Central memory CD4-positive, alpha-beta T cell (primary cell): ENCODE measurements at places on chromosomes 16 and 17.
A peak's percentile ranks its signal among the peaks of the same experiment; 100 is the strongest.

- DNase-seq = no peak
Observed at GRCh38 chr16:74691093-74691855, 9.4 kb downstream of the MLKL start.

GRCh38 chr17:32822996-32823395 is 53.9 kb downstream of the MYO1D start:
- no peak for DNase-seq

- no peak for DNase-seq
Observed at GRCh38 chr17:50451943-50452629, 16.6 kb downstream of the CHAD start.

GRCh38 chr16:26204138-26204537 is 512.4 kb downstream of the HS3ST4 start:
- DNase-seq = no peak

GRCh38 chr17:44069974-44070454 is 521 bp upstream of the G6PC3 start:
- DNase-seq = no peak

DNA sequence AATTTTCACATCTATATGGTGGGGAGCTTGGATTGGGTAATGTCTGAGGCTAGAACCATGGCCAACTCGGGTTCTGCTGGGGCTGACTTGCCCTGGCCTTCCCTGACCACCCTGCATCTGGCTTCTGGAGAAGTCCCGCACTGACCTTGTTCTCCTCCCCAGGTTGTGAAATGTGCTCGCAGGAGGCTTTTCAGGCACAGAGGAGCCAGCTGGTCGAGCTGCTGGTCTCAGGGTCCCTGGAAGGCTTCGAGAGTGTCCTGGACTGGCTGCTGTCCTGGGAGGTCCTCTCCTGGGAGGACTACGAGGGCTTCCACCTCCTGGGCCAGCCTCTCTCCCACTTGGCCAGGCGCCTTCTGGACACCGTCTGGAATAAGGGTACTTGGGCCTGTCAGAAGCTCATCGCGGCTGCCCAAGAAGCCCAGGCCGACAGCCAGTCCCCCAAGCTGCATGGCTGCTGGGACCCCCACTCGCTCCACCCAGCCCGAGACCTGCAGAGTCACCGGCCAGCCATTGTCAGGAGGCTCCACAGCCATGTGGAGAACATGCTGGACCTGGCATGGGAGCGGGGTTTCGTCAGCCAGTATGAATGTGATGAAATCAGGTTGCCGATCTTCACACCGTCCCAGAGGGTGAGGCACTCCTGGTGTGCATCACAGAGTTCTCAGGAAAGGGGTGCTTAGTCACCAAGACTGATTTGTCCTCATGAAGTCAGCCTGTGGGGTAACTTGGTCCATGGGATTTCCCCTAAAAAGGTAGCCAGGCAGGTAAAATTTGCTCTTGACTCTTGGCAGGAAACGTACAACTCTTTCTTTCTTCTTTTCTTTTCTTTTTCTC is 6.1 kb downstream of the NOD2 start:
- DNase-seq = no peak

DNA sequence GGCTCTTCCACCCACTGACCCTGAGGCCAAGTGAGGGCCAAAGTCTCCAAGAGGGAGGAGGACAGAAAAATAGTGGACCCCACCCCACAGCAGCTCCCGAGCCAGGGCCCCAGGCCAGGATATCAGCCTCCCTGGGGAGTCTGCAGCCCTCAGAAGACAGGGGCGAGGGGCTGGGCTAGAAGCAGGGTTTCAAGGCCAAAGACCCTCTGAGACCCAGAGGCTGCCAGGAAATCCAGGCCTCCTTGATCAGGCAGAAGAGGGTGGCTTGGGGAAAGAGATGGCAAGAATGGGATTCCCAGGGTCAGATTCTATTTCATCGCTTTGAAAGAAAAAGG is 156.1 kb downstream of the ZNF423 start:
- no peak for DNase-seq

DNA sequence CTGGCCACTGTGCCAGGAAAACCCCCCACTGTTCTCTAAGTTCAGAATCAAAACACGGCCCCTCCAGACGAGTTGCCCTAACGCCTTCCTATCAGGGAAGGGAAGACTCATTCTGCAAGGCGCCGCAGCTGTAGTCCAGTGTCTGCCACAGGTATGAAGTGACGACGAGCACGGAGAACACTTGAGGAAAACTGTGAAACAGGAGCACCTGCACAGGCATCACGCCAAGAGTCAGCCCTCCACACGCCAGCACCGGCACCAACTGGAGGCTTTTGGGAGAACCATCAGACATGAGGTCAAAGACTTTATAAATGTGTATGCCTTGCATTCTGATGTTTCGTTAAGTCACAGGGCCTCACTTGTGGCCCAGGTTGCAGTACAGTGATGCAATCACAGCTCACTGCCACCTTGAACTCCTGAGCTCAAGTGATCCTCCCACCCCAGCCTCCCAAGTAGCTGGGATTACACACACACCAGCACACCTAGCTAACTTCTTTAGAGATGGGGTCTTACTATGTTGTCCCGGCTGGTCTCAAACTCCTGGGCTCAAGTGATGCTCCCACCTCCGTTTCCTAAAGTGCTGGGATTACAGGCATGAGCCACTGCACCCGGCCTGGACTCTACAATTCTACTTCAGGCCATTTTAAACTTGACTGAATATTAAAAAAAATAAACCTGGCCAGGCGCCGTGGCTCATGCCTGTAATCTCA is 22.9 kb downstream of the KLHDC4 start:
- DNase-seq = no peak

GRCh38 chr17:2061441-2061958 is 6.6 kb downstream of the HIC1 start:
- DNase-seq = no peak

DNA sequence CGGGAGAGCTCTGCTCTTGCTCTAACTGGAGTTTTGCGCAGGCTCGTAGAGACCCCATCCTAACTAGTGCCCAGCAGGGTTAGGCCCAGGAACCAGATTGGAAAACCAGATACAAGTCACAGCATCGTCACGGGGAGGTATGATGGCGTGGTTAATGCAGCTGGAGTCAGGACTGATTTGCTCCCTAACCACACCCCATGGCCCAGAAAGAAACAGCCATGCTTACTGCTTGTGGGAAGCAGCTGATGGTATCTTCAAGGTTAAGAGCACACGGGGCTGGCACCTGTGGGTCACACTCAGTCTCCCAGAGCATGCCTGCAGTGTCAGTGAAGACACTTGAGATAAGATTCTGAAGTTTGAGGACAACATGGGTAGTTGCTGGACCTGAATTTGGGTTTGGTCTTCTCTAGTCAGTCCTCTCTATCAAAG is 60.2 kb downstream of the WIPI1 start:
- DNase-seq = no peak

- no peak for DNase-seq
Observed at GRCh38 chr16:3520841-3521240, 20.0 kb downstream of the CLUAP1 start.

DNA sequence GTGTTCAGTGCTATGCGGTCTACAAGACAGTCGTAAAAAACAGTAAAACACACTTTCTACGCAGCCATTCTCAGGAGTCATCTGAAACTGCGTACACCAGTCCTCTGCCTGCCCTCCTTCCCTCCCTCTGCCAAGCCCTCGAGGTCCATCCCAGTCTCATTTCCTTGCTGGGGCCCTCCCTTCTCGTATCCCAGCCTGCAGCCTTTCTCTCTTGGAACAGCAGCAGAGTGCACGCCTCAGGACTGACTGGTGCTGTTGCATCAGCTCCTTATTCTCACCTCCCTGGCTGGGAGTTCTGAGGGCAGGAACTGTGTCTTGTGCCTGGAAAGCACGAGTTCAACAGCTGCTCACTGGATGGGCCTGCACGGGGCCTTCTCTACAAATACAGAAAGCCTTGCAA is 12.5 kb downstream of the FAHD1 start:
- no peak for DNase-seq

GRCh38 chr16:102060-102855 is 24.2 kb downstream of the MPG start:
- no peak for DNase-seq

DNA sequence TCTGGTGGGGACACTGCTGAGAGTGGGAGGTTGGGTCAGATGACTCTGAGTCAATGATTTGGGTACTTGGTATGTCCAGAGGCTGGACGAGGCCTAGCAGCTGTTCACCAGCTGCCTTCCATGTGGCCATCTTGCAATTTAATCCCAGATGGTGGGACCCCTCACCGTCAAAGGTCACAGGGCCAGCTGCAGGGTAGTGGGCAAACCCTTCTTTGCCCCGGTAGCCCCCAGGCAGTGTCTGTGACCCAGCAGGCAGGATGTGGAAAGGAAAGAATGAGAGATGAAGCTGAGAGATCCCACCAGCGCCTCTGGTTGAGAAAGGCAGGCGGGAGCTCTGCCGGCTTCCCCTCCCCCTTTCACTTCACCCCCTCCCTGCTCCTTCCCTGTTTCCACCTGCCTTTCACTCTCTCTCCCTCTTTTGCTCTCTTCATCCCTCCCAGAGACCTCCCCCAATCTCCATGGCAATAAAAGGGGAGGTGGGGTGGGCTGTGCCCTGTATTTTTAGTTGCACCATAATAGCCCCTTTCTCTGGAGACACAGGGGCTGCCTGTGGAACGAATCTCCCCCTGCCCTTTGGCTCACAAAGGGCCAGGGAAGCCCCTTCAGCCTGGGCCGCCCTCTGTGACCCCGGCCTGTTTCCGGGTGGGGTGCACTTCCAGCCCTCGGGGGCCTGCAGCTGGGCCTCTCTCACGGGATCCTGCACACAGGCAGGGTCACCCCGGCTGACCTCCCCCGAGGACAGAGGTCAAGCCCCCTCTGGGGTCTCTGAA is 20.2 kb downstream of the CDK5RAP3 start:
- no peak for DNase-seq

DNA sequence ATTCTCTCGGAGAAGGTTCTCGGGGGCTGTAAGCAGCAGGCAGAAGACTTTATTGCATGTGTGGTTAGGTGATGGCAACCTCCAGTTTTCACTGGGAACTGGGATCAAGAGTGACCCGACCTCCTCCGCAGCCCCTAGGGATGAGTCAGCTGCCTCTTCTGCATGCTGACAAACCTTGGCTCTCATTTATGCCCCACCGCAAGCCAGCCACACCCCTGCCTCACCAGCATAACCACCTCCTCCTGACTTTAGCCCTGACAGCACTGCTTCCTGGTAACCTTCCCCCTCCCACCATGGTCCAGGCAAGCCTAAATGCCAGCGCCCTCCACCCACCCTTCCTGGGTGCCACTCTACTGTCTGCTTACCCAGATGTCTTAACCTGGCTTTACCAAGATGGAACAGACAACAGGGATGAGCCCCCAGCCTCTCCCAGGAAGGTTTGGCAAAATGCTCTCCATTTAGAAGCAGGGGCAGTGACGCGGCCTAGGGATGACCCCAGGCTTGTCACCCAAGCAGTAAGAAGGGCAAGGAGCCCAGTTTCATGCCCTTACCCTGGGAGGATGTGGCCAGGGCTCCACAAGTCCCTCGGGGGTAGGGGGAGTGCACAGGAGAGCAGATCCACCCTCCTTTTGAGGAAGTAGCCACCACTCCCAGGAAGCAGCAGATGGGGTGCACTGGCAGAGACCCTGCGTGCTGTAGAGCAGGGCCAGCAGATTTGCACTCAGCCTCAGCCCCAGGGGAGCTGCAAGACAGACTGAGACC is 73.5 kb downstream of the GOSR1 start:
- DNase-seq = no peak

GRCh38 chr17:35087731-35088355 is 24.3 kb upstream of the RFFL start:
- peak; percentile 39 for DNase-seq

DNA sequence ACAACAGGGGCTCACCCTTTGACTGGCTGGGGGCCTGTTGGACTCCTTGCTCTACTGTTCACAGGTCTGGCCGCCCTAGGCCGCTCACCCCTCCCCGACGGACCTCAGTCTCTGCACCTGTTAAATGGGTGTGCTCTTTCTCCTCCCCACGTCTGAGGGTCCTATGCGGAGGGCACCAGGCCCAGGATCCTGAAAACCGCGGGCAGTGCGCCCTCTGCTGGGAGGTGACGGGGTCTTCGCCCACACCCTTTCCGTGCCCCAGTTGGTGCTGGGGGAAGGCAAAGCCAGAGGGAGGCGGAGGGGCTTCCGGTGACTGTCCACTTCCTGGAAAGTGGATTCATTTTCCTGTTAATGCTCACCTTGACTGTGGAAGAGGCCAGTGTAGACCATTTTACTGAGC is 1010.9 kb downstream of the KCNJ18 start:
- DNase-seq = no peak

- DNase-seq = no peak
Observed at GRCh38 chr17:29158488-29159275, 21.5 kb downstream of the MYO18A start.

GRCh38 chr17:51166987-51167931 is 1.0 kb downstream of the NME2 start:
- peak; percentile 54 for DNase-seq
